ENCODE measurements at places on chromosomes 4 and X.

DNA sequence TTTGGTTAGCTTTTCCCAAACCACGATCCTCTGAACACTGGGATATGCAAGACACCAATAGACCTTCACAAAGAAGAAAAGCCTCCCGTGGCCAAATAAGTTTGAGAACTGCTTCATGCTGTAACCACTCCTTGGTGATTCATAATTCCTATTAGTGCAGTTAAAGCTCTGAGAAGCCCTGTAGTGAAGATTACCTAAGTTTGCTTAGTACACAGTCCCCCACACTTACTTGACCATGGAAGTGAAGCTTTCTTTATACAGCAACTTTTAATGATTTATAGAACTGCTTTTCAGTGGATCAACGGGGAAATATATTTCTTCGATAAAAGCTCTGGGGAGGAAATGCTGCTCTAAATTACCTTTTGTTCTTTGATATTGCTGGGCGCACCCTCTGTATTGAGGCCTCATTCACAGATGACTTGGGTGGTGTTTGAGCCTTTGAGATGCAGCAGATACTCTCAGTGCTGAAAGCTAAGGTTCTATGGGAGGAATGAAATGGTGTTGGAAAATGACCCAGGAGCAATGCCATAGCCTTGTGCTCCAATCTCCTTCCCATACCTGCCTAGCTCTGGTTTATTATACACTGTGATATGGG, 67.4 kb downstream of the CBLL2 start:
- no peak for DNase-seq

- no peak for DNase-seq
Observed at GRCh38 chr4:173261052-173261451, 73.1 kb downstream of the HMGB2 start.

GRCh38 chr4:168739886-168740285, 243.0 kb downstream of the PALLD start:
- no peak for DNase-seq

GRCh38 chr4:83831588-83831987, 295.7 kb downstream of the GPAT3 start:
- DNase-seq: no peak

- DNase-seq: no peak
Observed at GRCh38 chrX:100299559-100299958, 110.5 kb downstream of the PCDH19 start.

GRCh38 chrX:113651306-113651705, 810.7 kb upstream of the AMOT start:
- no peak for DNase-seq

GRCh38 chr4:41514766-41515481, 23.0 kb upstream of the LIMCH1 start:
- DNase-seq: no peak

Measured in T1000 (cell line).